ENCODE measurements at places on chromosomes 3 and 15.

- DNase-seq, result no peak
These were observed 1.5 kb downstream of the IQCF2 start for GRCh38 chr3:51862886-51863285.

DNA sequence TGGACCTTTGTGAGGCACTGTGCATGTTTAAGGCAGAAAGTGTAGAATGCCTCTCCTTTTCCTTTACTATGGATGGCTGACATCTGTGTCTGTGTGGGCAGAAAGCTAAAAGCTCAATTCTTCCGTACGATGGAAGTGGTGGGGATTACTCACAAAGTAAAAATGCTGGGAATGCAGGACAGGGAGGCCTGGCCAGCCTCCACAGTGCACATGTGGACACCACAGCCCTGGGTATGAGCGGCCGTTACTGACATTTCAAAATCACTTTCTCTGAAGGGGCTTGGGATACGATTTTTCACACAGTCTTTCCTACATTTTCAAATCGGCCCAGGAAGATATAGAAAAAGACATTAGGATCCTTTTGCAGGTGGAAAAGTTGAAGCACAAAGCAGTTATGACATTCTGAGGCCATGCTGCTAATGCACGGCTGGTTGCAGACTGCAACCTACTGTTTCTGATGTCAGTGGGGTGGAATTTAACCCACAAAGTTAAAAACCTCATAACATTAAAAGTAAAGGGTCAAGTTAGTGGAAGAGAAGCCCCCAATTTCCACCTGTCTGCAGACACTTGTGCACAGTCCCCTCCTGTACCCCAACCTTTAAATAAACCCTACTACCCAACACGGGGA lies 27.9 kb downstream of the EHD4 start:
- DNase-seq, result no peak

DNA sequence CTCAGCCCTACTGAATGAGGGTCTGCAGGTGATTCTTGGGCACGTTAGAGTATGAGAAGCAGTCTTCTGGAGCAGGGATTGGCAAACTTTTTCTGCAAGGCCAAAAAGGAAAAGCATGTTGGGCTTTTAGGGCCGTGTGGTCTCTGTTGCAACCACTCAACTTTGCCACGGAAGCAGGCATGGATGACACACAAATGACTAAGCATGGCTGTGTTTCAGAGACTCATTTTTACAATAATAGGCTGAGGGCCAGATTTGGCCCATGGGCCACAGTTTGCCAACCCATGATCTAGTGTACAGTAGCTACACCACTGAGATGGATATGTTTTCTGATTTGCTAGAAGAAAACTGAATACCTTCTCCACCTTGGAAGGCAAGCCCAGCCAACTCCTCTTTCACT lies 66.1 kb upstream of the PRICKLE2 start:
- no peak for DNase-seq

GRCh38 chr15:68557469-68558317 lies 21.1 kb upstream of the CORO2B start:
- no peak for DNase-seq

DNA sequence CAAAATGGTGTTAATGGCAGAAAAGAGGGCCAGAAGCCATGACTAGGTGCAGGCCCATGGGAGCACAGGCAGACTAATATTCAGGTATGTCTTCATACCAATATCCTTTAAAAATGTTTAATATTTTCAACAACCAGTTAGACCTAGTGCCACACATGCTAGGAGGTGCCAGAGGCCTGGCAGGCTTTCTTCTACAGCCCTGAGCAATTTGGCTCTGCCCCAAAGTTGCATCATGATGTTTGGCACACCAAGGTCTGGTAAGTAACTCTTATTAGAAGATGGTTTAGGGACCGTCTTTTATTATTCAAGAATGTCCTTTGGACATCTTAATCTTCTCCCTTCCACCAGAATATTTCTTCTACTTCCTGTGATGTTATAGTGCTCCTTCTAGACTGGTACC lies 34.8 kb downstream of the MITF start:
- DNase-seq, result no peak

DNA sequence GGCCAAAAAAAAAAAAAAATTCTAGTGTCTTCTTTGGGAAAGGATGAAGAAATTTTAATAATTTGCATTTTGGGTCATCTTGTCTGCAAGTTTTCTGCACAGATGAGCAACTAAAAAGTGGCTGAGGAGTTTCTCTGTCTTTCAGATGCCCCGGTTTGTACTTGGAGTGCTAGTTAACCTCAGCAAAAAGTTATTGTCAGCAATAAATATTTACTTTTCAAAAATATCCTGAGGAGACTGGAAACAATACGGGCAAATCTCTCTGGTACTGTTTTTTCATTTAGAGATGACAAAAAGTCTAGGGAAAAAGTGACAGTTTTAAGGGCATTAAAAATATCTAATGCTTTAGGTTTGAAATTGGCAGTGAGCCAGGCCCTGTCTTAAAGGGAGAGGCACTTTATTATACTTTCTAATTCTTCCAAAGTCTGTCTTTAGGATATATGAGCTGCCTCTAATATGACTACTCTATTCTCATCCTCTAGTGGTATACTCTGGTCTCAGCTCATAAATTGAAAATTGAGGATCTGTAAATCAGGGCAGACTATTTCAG lies 436.0 kb upstream of the NR2F2 start:
- no peak for DNase-seq

- DNase-seq, result no peak
These were observed 420.7 kb downstream of the ZNF385D start for GRCh38 chr3:21330293-21330692.

- no peak for DNase-seq
These were observed 9.1 kb upstream of the TOP2B start for GRCh38 chr3:25673738-25674298.

DNA sequence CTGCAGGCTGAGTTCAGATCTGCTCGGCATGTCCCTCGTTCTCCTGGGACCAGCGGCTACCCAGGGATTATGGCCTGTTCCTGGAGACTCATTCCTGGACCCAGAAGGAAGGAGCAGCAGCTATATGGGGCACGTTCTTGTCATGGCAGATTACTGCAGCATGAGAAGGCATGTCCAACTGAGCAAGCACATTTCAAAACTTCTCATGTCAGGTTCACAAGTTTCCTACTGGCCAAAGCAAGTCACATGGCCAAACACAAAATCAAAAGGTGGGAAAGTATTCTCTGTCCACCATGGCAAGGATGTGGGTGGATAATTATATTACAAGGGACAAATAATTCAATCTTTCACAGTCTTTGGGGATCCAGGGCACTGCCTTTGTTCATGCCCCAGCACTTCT lies 71.9 kb upstream of the C15orf39 start:
- DNase-seq, result no peak

DNA sequence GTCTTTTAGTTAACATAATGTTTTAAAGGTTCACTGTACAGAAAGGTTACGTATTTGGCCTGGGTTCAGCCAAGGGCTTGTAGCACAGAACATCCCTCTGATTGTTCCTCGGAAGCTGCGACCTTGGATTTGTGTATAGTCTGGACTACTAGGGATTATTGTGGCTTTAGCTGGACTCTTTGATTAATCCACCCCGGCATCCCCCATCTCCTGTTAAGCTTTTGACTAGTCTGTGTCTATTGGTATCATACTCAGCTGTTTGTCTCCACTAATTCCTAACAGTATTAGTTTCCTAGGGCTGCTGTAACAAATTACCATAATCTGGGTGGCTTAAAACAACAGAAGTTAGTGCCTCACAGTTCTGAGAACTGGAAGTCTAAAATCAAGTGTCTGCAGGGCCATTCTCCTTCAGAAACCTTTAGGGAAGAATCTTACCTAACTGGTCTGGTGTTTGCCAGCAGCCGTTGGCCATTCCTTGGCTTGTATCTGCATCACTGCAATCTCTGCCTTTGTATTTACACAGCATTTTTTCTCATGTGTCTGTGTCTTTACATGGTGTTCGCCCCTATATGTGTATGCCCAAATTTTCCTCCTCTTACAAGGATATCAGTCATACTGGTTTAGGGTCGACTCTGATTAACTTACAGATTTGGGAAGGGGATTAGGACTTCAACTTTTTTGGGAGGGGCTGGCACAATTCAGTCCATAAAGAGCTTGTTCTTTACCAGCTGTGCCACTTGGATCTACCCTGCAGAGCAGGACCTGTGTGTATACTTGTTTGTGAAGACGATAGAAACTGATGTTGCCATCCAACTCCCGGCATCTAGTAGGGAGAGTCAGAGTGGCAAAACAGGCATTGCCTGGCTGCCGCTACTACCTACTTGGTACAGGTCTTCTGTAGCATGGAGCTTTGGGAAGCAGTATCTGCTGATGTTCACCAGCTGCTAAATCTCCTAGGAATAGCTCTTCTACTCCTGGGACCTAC lies 117.8 kb downstream of the UBE2E2 start:
- DNase-seq, result no peak

DNA sequence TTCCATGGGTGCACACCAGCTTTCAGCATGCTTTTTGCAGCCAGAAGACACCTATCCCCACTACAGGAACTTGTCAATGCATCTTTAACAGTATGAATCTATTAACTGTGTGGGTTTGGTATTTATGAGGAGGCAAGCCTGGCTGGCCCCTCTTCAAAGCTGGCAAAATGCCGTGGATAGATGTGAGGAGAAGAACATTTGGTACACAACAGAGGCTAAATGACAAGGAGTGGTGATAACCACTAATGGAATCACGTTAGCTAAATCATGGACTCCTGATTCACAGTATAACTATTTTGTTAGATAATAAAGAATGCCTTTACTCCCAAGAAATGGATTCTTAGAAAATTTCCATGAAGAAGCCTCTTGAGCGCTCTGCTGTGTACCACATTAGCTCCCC lies 187.2 kb downstream of the CLSTN2 start:
- no peak for DNase-seq

DNA sequence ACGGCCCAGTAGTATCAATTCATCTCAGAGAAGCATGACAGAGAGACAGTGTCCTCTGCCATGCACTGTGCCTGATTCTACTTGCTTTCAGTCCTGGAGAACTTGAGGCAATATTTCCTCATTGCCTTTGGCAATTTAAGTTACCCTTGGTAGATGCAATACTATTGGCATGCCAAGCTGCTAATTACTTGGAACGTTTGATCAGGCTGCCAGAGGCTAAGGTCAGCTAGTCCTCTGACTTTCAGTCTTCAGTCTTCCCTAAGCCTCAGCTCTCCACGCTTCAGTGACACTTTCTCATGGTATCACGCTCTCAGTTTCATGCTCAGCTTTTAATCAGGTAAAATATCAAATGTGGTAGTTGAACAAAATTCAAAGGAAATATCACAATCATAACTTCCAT lies 13.1 kb upstream of the OSBPL11 start:
- DNase-seq, result no peak

- DNase-seq, result no peak
These were observed 185.7 kb downstream of the OPA1 start for GRCh38 chr3:193778676-193779075.

- no peak for DNase-seq
These were observed 419.2 kb downstream of the ZNF385D start for GRCh38 chr3:21331857-21332256.

- DNase-seq, result no peak
These were observed 2.6 kb downstream of the ZNF80 start for GRCh38 chr3:114234745-114235144.

DNA sequence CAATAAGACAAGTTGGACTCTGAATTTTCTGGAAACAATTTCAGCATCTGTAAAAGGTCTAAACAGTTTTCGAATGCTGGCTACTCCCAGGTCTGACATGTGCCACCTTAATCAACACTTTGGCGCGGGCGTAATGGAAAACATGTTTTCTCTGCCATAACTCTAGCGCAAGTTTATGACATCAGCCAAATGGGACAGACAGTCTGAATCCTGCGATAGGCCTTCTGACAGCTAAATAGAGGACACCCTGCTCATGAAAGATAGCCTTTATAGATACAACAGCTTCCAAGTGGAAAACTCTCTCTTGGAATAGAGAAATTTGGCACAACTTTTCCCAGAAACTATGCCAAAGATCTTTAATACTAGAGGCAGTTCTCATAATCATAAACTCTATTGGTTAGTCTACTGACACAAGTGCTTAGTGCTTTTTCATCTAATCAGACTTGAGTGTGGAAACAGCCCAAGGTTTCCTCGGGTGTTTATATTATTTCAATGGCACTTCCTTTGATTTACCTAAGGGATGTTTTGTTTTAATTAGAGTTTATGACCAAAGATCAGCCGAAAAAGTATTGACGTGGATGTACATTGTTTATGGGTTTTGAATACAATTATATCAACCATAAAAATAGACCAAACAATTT lies 120.1 kb upstream of the DPH6 start:
- DNase-seq, result no peak

- DNase-seq, result no peak
These were observed 59.2 kb upstream of the HERC1 start for GRCh38 chr15:63892794-63893441.

- peak; percentile 23 for DNase-seq
These were observed 16.7 kb upstream of the EIF1B start for GRCh38 chr3:40292637-40293349.

GRCh38 chr15:93029214-93029835 lies 59.7 kb downstream of the RGMA start:
- DNase-seq, result no peak

GRCh38 chr15:44243141-44243540 lies 45.4 kb upstream of the GOLM2 start:
- DNase-seq, result no peak

- DNase-seq, result no peak
These were observed 71.8 kb upstream of the NDUFB4 start for GRCh38 chr3:120524171-120524923.

DNA sequence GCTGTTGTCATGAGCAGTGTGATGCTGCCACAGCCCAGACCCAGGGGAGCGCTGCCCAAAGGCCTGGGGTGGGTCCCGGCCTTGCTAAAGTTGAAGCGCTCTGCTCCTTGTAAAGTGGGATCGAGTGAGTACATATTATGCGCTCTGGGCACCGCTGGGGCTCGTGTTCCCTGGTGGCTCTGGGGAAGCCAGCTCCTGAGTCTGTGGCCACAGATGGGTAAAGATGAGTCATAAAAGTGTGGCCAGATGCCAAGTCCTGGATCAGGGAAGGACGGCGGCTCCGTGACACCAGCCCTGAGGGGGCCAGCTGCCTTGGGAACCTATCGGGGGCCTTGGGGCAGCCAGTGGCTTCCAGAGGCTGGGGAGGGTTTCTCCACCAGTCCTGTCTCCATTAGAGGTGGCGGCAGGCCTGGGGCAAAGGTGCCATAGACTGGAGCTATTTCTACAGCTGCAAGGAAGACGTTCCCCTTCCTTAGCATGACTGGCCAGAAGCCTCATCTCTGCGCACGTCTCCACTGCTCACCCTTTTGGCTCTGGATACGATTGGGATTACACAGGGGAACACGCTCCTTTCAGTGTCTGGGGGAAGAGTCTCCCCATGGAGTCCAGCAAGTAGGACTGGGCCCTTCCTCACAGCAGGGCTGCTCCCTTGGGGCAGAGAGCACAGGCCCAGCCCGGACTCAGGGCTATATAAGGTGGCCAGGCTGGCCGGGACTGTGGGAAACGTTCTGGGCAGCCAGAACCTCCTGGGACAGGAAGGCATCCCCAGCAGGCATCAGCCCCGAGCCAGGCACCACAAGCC lies 1.2 kb upstream of the ITIH4 start:
- no peak for DNase-seq

DNA sequence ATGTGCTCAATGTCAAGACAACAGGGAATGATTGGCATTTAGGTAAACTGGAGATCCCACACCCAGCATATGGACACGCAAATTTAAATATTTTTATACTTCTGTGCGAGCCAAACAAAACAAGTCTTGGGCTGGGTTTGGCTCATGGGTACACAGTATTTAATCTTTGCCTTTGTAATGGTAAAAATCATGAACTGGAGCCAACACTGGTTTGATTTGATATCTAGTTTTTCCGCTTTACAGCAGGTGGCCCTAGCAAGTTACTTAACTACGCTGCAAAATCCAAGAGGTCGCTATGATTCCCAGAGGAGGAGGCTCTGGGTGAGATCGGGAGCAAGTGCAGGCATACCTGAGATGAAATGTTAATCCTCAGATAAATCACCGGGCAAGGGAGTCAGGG lies 207.9 kb upstream of the SATB1 start:
- DNase-seq, result no peak

Data from neural crest cell (in vitro differentiated cells).